ENCODE measurements at places on chromosomes 2 and 18.

- peak; percentile 54 for DNase-seq
These were observed 206.2 kb downstream of the NCKAP5 start for GRCh38 chr2:133362061-133362476.

DNA sequence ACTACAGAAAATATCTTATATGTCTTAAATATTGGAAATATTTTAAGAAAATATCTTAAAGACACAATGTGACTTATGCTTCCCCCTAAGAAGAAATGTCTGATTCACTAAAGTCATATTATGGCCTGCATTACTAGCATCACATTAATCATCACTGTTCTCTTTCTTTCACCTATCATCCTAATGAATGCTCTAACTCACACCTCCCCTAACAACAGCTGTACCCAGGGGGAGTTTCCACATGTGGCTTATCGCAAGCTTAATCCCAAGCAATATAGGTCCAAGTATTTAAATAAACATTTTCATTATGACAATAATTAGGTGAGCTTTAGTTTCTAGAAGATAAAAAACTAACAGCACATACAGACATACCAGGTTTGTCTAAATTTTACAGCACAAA lies 39.6 kb downstream of the REV1 start:
- no peak for DNase-seq

DNA sequence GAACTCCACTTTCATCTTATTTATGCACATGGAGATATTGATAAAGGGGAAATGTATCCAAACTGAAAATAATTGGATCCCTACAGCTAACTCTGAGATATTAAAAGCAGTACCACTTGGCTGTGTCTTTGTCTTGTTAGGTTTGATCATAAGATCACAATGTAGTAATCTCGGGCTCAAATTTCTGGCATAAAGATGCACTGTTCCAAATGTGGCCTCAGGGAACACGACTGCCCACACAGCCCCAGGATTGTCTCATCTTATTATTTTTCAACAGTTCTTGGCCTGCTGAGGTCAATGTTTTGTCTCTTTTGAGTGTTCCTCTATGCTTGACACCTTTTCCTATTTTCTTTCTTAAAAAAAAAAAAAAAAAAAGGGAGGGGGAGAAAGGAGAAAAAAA lies 114.1 kb downstream of the GBX2 start:
- no peak for DNase-seq

GRCh38 chr2:160499865-160500264 lies 6.3 kb upstream of the RBMS1 start:
- DNase-seq, result no peak

GRCh38 chr18:220708-221107 lies 47.1 kb downstream of the THOC1 start:
- DNase-seq, result no peak

Measured in fibroblast of skin of left quadriceps (primary cell).